ENCODE measurements at places on chromosomes 7 and 10.

DNA sequence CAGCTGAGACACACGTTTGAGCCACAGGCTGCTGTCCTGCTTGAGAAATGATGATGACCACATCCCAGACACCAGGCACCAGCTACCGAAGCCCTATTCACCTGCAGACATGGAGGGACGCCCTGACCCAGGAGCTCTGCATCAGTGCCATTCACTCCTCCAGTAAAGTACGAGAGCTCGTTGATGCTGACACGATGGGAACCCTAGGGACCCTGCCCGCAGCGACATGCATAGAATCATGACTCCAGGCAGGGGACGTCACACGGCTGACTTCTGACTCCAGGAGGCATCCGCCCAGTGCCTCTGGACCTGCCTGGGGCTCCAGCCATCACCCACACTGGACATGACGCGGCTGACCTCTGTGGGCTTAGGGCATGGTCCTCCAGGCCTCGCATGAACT is 129.9 kb downstream of the ADARB2 start:
- DNase-seq, result no peak

DNA sequence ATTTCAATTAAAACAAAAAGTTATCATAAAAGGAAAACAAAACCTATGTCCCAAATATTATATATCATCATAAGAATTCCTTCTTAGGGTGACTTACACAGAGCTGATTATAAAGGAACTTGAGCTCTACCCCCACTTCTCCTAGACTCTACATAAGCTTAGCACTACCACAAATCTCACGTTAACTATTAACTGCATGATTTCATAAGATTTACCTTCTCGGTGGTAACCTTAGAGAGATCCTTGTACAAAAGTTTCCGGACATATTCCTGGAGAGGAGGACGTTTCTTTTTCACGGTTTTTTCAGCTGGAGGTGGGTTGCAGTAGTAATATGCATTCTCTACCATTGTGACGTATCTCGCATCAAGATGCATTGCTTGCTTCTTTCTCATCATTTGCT is 83.7 kb downstream of the UPF2 start:
- DNase-seq, result no peak

DNA sequence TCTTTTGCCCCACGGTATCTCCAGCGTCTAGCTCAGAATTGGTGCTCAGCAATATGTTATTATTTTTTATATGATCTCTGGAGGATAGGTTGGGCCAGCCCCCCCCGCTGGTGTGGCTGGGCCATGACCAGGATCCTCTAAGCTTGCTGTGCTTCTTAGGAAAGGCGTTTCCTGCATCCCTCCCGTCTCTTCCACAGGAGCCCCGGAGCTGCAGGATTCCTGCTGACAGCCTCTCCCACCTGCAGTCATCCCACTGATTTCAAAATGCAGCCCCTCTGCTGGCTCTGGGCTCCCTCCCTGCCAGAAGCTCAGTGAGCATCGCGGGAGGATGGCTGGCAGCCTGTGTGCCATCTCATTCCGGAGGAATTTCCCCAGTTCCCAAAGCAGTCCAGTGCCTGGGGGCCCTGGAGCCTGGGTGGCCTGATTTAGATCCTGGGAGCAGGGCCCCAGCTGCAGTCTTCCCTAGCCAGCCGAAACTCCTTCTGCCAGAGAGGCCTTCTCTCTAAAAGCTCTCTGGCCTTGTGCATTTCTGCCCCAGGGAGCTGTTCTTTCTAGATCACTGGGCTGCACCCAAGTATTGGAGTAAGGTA is 21.8 kb upstream of the GOLGA7B start:
- no peak for DNase-seq

DNA sequence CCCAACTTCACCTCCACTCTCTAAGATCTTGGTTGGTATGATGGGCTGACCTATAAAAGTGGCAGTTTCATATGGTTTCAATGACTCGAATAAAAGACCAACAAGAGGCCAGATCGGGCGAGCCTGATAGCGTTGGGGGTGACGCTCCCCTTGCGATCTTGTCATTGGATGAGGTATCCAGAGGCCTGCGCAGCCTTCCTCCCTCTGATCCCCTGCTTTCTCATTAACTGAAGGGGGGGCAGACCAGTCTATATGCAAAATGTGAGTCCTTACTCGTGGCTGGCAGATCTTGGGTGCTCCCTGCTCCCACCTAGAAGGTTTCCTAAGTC is 937 bp upstream of the COBL start:
- DNase-seq, result no peak

- peak; percentile 88 for DNase-seq
Observed at GRCh38 chr7:55019191-55019690, 424 bp downstream of the EGFR start.

DNA sequence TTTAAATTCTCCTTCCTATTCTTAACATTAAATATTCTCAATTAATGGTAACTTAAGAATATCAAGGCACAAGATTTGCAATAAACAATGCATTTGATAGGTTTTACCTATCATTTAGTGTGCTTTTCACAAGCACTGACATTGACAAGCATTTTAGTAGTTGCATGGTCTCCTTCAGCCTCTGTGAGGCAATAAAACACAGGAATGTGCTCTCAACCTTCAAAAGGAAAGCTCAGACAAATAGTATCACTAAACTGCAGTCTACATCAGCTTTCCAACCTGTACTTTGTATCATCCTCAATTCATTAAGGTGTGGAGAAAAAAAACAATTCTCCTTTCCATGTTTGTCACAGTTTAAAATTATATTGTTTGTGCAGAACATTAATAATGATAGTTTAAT is 51.1 kb upstream of the TSPAN13 start:
- DNase-seq, result no peak

DNA sequence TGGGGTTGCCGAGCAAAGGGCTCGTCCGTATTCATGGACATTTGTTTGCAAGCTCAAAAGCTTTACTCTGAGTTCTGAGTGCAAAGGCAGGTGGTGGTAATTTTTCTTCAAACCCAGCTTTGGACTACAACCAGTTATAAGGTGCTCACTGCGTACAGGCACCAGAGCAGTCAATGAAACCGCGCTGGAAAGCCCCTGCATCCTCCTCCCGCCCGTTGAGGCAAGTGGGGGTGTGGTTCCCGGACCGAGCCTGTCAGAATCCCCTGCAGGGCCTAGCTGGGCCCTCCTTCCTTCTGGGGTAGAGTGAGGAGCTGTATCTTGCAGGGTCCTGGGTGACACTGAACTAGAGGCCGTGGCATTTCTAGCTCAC is 22.3 kb downstream of the AMZ1 start:
- no peak for DNase-seq

GRCh38 chr7:17292843-17293242 is 5.6 kb upstream of the AHR start:
- DNase-seq, result no peak

DNA sequence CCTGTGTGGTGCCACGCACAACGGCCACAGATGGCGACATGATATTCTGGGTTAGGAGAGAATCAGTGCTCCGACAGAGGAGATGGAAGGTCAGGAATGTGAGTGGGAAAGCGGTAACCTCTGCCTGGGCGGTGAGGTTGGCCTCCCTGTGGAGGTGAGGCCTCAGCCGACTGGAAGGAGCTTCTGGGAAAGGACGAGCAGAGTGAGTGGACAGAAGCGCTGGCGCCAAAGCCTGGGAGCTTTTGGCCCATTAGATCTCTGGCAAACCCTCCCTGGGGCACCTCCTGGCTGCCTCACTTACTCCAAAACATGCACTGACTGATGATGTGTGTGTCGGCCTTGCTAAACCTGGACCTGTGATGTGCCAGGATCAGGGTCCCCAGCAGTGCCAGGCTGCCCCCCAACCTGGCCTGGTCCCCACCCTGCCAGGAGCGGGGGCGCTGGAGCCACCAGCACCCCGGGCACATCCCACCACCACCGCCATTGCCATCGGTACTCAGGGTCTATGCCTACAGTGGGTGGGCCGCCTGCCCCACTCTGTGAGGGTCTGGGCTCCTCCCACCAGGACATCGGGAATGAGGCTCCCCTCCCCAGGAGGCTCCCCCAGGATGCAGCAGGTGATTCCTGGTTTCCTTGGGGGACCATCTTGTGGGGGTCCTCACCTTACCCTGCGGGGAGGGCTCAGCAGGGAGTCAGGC is 51.0 kb downstream of the RASGEF1A start:
- no peak for DNase-seq

DNA sequence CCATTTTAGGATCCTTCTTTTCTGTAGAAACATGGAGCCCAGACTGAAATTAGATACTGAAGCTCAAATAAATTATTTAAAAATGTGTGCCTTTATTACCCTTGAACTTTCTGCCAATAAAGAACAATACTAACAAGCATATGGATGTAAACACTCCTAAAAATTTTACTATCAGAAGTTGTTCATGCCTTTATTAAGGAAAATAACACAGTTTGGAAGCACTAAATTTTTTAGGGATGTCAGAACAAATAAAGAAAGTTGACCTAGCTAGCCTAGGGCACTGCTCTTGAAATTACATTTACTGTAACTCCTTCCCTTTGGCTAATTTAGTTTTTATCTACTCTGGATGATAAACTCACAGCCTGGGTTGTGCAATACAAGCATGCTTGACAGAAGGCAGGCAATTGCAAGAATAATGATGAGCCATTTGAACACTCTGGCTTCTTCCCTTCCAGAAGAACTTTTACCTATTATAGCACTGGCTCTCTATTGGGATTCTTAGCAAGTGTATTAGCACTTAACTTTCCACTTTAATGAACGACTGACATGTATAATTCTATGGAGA is 351.7 kb upstream of the C7orf33 start:
- no peak for DNase-seq

DNA sequence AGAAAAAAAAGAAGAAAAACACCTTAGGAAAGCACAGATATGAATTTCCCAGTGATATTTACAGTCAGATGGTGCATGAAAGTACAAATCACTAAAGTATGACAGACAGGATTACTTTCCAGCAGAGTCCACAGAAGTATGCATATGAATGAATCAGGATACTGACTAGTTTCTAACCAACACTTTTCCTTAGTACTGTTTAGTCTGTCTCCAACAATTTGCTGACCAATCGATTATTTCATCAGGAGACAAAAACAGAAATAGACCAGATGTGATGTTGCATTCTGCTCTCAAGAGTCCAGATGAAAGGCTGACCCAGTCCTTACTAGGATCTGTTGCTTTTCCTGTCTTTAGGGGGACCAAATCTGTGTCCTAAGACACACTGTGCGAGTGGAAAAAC is 14.6 kb downstream of the SLC35B4 start:
- no peak for DNase-seq

DNA sequence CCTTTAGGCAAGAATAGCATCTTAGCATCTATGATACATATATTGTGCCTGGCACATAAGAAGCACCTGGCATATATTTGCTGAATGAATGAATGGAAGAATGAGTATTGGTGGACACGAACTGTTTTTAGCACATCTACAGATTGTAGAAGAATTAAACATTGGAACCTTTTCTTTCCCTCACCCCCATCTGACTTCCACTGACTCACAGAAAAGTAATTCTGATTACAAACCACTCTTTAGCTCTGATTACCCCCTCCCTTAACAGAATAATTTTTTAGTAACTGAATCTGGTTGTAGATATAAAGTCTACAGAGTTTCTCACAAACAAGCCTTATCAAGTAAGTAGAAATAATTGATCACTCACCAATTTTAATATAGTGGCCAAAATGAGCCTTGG is 31.9 kb downstream of the SLC26A4 start:
- DNase-seq, result no peak

- no peak for DNase-seq
Observed at GRCh38 chr10:122740640-122741039, 41.0 kb upstream of the C10orf120 start.

- DNase-seq, result no peak
Observed at GRCh38 chr10:1661859-1662437, 75.4 kb downstream of the ADARB2 start.

DNA sequence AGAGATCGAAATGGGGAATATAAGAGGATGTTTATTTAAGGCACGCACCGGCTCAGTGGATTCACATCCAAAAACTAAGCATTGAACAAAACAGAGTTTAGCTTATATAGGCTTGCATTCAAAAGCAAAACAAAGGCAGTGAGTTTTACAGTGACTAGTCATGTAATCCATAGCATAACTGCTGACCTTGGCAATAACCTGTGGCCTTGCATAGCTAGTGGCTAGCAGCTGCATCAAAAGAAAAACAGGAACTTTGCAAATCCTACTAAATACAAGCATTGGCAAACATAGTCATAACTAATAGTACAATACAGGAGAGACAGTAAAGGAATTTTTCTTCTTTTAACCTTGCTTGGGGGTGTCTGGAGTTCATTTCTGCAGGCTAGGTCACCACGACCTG is 9.7 kb upstream of the ZNF485 start:
- no peak for DNase-seq

DNA sequence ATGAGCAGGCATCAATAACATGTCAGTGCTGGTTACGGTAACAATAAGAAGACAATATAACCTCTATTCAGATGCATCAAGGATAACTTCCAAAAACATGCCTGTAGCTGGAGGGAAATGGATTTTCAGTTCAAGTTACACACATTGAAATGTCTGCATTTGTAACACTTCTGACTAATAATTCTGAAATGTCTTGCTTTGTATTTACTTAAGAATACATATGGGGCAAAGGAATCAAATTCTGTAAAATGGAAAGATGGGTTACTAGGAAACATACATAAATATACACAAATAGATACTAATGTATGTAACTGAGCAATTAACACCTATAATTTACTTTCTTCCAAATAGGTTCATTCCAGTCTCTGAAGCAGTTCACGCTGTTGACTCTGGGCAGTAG is 18.6 kb upstream of the MTPN start:
- no peak for DNase-seq

DNA sequence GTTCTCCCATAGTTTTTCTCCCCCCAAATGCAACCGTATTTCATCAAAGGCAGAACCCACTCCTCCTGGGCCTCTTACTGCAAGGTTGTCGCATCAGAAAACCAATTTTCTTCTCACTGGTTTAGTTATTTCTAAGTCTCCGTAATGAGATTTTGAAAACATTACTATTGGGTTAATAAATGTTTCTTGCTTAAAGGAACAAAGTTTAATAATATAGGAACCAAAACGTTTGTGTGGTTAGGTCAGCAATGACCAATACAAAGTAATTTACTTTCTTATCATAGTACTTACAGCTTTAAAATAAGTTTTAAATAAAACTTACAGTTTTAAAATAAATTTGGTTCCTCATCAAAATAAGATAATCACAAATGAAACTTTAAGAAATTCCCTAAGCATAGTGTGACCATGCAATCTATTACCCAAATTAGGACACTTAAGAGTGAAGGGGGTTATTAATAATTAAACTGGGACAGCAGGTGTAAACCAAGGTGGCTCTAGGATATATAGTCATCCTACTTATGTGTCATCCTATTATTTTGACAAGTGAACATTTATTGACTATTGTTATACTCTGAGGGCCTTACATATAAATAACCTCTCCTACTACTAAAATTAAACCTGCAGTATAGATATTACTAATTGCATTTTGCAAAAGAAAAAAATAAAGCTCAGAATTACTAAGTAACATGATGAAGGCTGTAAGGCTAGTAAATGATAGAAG is 415.4 kb upstream of the LRRN3 start:
- DNase-seq, result no peak

DNA sequence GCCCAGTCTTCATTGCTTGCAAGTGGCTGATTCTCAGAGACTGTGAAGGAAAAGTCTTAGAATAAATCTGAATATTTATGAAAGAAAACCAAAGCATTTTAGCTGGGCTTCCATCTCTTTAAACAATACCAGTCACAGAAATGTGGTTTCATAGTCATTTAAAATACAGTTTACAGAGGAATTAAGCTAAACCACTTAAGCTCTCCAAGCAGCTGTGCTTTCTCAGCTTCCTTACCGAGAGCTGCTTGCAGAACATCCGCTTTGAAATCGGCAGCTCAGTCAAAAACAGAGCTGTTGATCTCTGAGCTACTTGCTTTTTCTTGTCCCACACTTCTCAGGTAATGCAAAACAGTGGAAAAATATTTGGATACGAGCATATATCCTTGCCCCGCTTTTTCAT is 134.5 kb downstream of the DYNC1I1 start:
- DNase-seq, result no peak

- no peak for DNase-seq
Observed at GRCh38 chr7:24730018-24730369, 27.3 kb downstream of the GSDME start.
